ENCODE measurements at places on chromosomes 5 and 9. TPM values are rescaled to one million over a fixed set of nuclear protein-coding genes. Genes with fewer than 3 reads are reported as not detected.

The ENG gene
- total RNA-seq = 26.7 TPM

The ADAMTS6 gene
- not detected for total RNA-seq

The LTC4S gene
- 10.6 TPM for total RNA-seq

- DNase-seq = no peak
Observed at GRCh38 chr5:177983763-177984583, 12.1 kb downstream of the PROP1 start.

DNA sequence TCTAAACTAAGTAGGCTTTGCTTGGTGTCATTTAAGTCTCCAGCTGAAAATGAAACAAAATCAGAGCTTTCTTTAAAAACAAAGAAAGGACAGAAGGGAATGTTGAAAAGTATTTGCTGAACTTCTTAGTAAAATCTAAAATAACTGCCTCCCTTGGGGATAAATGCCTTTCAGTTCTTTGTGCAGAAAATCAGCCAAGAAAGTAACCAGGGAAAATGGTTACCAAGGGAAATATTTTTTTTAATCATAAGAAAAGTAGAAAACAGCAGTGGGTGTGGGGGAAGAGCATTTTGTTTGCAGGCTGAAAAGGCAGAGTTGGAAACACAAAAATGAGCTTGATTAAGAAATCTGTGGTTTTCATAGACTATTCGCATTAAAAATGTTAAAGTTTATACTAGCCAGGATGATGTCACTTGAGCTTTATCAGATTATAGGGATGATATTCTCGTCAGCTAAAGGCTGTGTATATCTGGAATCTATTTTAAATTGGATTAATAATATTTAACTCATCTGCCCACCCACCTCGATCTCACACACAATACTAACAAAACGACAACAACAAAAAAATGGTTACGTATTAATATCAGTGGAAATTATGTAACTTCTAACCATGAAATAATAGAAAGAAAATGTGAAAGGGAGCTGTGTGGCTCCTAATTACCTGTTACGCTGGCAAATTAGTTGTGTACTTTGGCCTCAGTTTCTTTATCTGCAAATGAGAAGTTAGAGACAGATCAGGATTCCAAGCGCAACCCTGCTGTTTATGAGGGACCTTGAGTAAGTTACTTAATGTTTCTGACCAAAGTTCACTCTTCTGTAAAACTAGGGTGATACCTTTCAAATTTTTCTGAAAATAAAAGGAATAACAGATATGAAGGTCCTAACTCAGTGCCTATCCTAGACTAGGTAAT is at the start of gene ECM2:
ECM2 (minus strand) TSS at position 51 of the 911 bp plus-strand sequence. CDS start 13,124 bp downstream, outside the sequence.
- no peak for DNase-seq

GRCh38 chr5:163727028-163727427 is 221.6 kb downstream of the MAT2B start:
- DNase-seq = no peak

DNA sequence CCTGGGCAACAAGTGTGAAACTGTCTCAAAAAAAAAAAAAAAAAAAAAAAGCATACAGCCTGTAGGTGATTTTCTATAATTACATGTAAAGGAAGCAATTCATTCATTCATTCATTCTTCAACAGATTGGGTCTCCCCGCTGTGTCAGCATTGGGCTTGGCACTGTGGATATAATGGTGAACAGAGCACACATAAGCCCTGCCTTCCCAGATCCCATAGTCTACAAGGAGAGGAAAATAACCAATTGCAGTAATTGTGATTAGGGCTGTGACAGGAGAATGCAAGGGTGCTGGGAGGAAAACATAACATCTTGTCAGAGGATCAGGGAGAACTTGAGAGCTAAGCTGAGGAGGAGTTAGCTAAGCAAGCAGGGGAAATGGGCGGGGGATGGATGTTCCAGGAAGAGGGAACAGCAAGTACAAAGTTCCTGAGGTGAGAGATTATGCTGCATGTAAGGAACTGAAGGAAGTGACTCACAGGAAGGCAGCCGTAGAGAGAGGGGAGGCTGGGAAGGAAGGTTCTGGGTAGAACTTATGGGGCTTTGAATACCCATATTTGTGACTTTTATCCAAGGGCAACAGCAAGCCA is 24.0 kb upstream of the KLF9 start:
- DNase-seq = peak; percentile 66

DNA sequence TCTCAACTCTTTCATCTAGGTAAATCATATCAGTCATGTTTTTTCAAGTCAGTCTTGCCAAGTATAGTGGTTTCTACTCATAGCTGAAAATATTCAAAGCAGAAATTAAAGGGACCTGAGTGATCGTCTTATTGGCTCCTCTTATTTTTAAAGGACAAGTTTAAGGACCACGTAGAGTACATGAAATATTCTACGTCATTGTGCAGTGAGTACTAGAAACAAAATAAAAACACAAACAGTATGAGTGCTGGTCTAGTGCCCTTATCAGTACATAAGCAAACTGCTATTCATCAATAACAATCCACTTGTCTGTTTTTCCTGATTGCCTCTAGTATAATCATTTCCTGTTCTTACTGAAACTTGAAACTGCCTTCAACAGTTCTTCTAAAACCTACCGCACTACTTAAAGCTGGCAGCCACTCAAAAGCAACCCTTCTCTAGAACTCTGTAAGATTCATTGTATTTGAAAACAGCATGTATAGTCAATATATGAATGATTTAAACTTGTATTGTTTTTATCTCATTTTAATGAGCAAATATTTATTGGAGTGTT is 853.7 kb downstream of the TAF11L14 start:
- DNase-seq = no peak

All from body of pancreas (tissue), 4 donors.